T-helper 22 cell (primary cell): ENCODE measurements at places on chromosomes 5 and 9.

- peak; percentile 17 for DNase-seq
These were observed at the start of gene HRH2 for GRCh38 chr5:175657593-175658271. Gene HRH2 (plus strand): TSS chr5:175658071. CDS start chr5:175683234, 25,163 bp downstream.

- no peak for DNase-seq
These were observed 22.5 kb downstream of the ZNF618 start for GRCh38 chr9:113898596-113898995.

GRCh38 chr9:116058421-116058820, 95.2 kb upstream of the PAPPA start:
- DNase-seq, result no peak

DNA sequence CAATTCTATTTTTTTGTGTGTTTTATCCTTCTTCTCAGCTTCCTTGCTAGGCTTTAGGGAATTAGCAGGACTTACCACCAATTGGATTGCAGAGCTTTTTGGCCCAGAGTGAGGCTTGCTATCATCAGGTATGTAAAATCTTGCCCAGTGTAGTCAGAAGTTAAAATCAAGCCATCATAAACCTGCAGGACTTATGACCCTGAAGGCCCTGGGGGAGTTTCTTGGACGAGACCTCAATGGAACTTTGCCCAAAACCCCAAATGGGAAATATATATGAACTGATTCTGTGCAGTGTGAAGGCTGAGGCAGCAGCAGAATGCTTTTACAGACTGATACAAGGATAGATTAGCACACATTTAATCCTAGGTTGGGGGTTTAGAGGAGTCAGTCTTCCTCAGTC, 287.0 kb downstream of the SH3GL2 start:
- DNase-seq, result no peak

DNA sequence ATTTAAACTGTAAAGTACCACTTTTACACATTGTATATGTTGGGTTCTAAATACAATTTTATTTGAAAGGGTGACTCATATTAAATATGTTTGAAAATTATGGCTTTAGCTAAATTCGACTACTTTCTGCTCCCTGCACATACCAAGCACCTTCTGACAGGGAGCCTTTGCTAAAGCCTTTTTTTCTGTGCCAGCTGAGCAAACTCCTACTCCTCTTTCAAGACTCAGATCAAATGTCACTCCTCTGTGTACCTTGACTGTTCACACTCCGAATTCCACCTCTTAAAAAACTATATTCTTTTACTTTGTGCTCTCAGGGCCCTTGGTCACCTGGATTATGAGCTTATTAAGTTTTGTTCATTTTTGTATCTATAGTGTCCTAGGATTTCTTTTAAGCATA, 6.5 kb upstream of the OXCT1 start:
- no peak for DNase-seq

GRCh38 chr9:99055384-99055783, 49.5 kb upstream of the TGFBR1 start:
- DNase-seq, result no peak

GRCh38 chr5:68805444-68805843, 288.4 kb upstream of the SLC30A5 start:
- DNase-seq, result no peak

DNA sequence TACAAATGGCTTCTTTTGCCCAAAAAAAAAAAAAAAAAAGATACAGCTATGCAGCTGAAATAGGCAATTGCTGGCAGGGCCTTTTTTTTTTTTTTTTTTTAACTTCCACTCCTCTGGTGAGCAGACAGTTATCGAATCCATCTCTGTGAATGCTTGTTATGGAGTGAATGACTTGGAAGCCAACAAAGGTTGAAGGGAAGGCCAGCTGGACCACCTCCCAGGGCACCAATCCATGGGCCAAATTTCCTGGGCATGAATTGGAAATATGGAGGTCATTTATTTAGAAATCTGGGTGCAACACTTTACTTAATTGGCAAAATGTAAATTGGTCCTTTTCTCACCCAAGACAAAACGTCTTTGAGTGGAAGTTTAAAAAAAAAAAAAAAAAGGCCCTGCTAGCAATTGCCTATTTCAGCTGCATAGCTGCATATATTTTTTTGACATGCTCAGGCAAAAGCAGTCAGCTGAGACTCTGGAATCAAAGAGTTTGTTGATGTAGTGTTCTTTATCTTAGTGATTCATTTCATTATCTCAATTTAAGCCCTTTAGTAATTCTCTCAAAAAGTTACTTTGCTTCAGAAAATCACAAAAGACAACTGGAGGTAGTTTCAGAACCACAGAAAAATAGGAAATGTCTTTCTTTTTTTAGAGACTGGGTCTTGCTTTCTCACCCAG, 392.2 kb upstream of the KLF4 start:
- DNase-seq, result no peak

GRCh38 chr9:88530051-88530450, 4.9 kb upstream of the NXNL2 start:
- no peak for DNase-seq

- no peak for DNase-seq
These were observed 10.0 kb upstream of the CACFD1 start for GRCh38 chr9:133449760-133450159.

- DNase-seq, result no peak
These were observed 56.7 kb upstream of the NPR3 start for GRCh38 chr5:32654427-32654826.
